Psoas muscle (tissue), 8 donors: ENCODE measurements at places on chromosomes 3 and 15. TPM values are rescaled to one million over a fixed set of nuclear protein-coding genes. Genes with fewer than 3 reads are reported as not detected.

DNA sequence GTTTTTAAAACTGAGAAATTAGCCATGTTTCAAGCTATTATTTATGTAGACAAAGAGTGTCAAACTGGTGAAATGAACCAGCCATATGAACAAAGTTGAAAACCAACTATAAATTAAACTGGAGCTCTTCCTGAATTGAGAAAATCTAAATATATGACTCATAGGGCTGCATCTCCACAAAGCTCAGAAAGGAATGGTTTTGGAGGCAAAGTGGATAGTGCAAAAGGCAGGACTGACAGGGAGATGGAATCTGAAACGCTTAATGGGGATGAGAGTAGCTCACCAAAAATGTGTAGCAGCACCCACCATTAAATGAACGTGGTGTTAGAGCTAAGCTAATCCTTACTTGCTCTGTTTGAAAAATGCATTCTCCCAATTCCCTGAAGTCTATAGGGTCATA lies 1066.0 kb downstream of the AGBL1 start:
- no peaks in the 10 kb centered on the region for H3K27me3 ChIP-seq
- no peaks in the 10 kb centered on the region for H3K4me1 ChIP-seq
- H3K4me3 ChIP-seq: no peak overlapping the region
- H3K27ac ChIP-seq: no peak overlapping the region

GRCh38 chr3:15787941-15788340 lies 9.8 kb downstream of the ANKRD28 start:
- no peaks in the 10 kb centered on the region for H3K27me3 ChIP-seq
- no peak overlapping the region for H3K4me3 ChIP-seq
- peaks cover 18% of the 10 kb centered on the region for H3K4me1 ChIP-seq

PLCB2 gene
- 1.7 TPM for total RNA-seq

- H3K36me3 ChIP-seq: no peaks in the 10 kb centered on the region
- H3K27ac ChIP-seq: no peak overlapping the region
- H3K27me3 ChIP-seq: no peaks in the 10 kb centered on the region
- no peak for DNase-seq
Measured at GRCh38 chr3:33287672-33288282, 10.5 kb downstream of the FBXL2 start.

PLA2G4F gene
- total RNA-seq: 1.9 TPM

DNA sequence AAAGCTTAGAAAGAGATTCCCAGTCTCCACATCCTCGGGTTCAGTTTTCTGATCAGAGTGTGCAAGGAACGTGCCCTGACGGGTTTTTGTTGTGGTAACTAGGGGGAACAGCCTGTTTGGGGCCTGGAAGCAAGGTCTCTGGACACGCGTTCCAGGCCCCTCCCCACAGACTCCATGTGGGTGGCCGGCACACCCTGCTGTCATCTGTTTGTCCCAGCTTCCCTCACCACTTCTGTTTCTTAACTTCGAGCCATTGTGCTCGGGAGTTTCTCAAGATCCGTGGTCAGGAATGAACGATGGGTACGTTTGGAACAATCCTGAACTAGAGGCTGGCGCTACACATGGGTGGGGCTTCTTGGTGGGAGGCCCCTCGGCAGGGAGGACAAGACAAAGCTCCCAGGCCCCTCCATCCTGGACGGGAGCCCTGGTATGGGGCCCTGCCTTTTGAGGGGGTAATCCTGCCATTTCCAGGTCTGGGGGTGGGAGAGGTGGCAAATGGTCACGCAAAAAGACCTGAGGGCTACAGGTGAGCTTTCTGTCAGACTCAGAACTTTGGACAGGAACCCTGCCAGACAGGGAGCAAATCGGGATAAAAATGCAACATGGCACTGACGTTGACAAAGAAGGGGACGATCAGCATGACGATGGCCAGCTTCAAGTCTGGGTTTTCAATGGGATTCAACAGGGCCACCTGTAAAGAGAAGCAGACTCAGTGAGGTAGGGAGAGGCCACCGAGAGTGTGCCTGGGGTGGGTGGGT lies 8.5 kb upstream of the MUSTN1 start:
- H3K27ac ChIP-seq: peak overlapping the region; percentile 97
- H3K27me3 ChIP-seq: no peaks in the 10 kb centered on the region
- no peaks in the 10 kb centered on the region for H3K36me3 ChIP-seq
- peaks cover 96% of the 10 kb centered on the region for H3K4me1 ChIP-seq

- no peaks in the 10 kb centered on the region for H3K36me3 ChIP-seq
- no peak overlapping the region for H3K4me3 ChIP-seq
- no peaks in the 10 kb centered on the region for H3K27me3 ChIP-seq
- H3K4me1 ChIP-seq: no peaks in the 10 kb centered on the region
- no peak for DNase-seq
Measured at GRCh38 chr3:181289306-181289705, 299.8 kb upstream of the DNAJC19 start.

ALDH1A2 gene
- 3.3 TPM for total RNA-seq

VEPH1 gene
- total RNA-seq: not detected

- no peaks in the 10 kb centered on the region for H3K27me3 ChIP-seq
- no peaks in the 10 kb centered on the region for H3K36me3 ChIP-seq
- H3K27ac ChIP-seq: no peak overlapping the region
- peaks cover 20% of the 10 kb centered on the region for H3K4me1 ChIP-seq
- no peak overlapping the region for H3K4me3 ChIP-seq
Measured at GRCh38 chr15:98785807-98786621, 137.7 kb downstream of the IGF1R start.

GRCh38 chr3:167110901-167111300 lies 269.2 kb downstream of the ZBBX start:
- no peaks in the 10 kb centered on the region for H3K27me3 ChIP-seq
- no peak overlapping the region for H3K4me3 ChIP-seq
- no peak for DNase-seq
- no peaks in the 10 kb centered on the region for H3K36me3 ChIP-seq
- H3K4me1 ChIP-seq: no peaks in the 10 kb centered on the region

PCLAF gene
- total RNA-seq: 0.15 TPM

DNA sequence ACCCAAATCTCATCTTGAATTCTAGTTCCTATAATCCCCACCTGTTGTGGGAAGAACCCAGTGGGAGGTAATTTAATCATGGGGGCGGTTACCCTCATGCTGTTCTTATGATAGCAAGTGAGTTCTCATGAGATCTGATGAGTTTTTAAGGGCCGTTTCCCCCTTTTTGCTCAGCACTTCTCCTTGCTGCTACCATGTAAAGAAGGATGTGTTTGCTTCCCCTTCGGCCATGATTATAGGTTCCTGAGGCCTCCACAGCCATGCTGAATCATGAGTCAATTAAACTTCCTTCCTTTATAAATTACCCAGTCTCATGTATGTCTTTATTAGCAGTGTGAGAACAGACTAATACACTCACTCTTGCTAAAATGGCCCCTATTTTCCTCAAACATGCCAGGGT lies 374.7 kb downstream of the TUSC7 start:
- DNase-seq: no peak
- no peaks in the 10 kb centered on the region for H3K4me1 ChIP-seq
- no peak overlapping the region for H3K4me3 ChIP-seq
- H3K36me3 ChIP-seq: no peaks in the 10 kb centered on the region

FSD2 gene
- 10.3 TPM for total RNA-seq

DNA sequence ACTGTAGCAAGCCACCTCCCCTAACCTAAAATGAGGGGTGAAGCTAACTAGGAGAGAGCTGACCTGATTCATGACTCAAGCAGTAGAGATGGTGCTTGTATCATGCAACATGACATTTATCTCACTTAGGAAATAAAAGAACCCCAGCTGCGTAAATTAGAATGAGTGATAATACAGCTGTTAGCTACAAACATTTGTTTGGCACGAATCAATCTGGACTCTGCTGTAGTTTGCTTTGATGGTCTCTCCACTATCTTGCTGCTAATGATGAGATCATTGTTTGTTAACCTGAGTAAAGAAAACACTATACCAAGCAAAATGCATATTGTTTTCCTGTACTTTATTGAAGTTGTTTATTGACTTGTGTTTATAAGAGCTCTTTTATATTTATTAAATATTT lies 92.6 kb downstream of the ALDH1A2 start:
- H3K27ac ChIP-seq: no peak overlapping the region
- no peaks in the 10 kb centered on the region for H3K36me3 ChIP-seq
- DNase-seq: no peak
- no peaks in the 10 kb centered on the region for H3K27me3 ChIP-seq
- H3K4me3 ChIP-seq: no peak overlapping the region
- no peaks in the 10 kb centered on the region for H3K4me1 ChIP-seq

DNA sequence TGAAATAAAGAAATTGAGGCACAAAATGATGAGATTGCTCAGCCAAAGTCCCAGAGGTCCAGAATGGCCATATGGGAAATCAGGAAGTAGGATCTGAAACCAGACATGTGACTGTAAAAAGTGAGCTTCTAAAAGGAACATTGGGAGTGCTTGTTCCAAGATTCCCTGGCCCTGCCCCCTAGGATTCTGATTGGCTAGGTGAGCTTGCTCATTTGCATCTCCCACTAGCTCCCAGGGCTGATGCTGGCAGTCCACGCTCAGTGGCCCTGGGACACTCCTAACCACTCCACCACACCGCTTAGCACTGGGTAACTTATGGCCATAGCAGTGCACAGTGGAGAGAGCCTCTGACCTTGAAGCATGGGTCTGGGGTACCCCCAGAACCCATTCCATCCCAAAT lies 326.7 kb downstream of the NTRK3 start:
- no peaks in the 10 kb centered on the region for H3K4me1 ChIP-seq
- no peak overlapping the region for H3K4me3 ChIP-seq
- no peaks in the 10 kb centered on the region for H3K36me3 ChIP-seq

- no peak for DNase-seq
- peaks cover 27% of the 10 kb centered on the region for H3K4me1 ChIP-seq
- H3K4me3 ChIP-seq: no peak overlapping the region
- H3K36me3 ChIP-seq: peaks cover 11% of the 10 kb centered on the region
Measured at GRCh38 chr3:17155951-17156350, 271.2 kb downstream of the PLCL2 start.

GRCh38 chr15:39238443-39238842 lies 342.4 kb upstream of the THBS1 start:
- H3K27me3 ChIP-seq: no peaks in the 10 kb centered on the region
- H3K27ac ChIP-seq: no peak overlapping the region
- no peaks in the 10 kb centered on the region for H3K4me1 ChIP-seq
- H3K4me3 ChIP-seq: no peak overlapping the region
- no peaks in the 10 kb centered on the region for H3K36me3 ChIP-seq

- H3K4me1 ChIP-seq: no peaks in the 10 kb centered on the region
- no peaks in the 10 kb centered on the region for H3K36me3 ChIP-seq
- no peak overlapping the region for H3K27ac ChIP-seq
- no peak for DNase-seq
Measured at GRCh38 chr3:175763948-175764347, 904.8 kb downstream of the NAALADL2 start.

CYP8B1 gene
- total RNA-seq: not detected

- H3K27me3 ChIP-seq: no peaks in the 10 kb centered on the region
- H3K27ac ChIP-seq: no peak overlapping the region
- no peak overlapping the region for H3K4me3 ChIP-seq
- peak; percentile 42 for DNase-seq
- H3K36me3 ChIP-seq: no peaks in the 10 kb centered on the region
Measured at GRCh38 chr15:85282504-85283115, 97.8 kb upstream of the AKAP13 start.

- no peaks in the 10 kb centered on the region for H3K36me3 ChIP-seq
- DNase-seq: no peak
- peaks cover 10% of the 10 kb centered on the region for H3K4me1 ChIP-seq
- peak overlapping the region; percentile 26 for H3K27ac ChIP-seq
Measured at GRCh38 chr3:124078953-124079911, 87.3 kb upstream of the ROPN1 start.

DHFR2 gene
- 0.89 TPM for total RNA-seq

DNA sequence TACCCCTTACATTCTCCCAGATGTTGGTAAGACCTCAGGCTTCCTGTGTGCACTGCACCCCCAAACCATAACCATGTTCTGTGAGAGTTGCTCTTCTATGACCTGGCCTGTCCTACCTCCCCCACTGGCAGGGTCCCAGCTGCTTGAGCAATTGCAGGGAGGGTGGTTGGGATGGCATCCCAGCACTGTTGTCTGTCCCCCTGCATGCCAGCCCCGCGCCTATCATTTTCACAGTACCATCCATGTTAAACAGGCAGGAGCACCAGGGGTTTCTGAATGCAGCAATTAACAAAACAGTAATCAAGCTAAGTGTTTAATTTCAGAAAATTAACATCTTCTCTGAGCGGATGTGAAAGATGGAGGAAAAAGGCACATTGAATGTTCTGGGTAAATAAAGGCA lies 345.5 kb downstream of the EPHB1 start:
- no peak overlapping the region for H3K4me3 ChIP-seq
- peaks cover 21% of the 10 kb centered on the region for H3K4me1 ChIP-seq
- H3K27ac ChIP-seq: no peak overlapping the region

DNA sequence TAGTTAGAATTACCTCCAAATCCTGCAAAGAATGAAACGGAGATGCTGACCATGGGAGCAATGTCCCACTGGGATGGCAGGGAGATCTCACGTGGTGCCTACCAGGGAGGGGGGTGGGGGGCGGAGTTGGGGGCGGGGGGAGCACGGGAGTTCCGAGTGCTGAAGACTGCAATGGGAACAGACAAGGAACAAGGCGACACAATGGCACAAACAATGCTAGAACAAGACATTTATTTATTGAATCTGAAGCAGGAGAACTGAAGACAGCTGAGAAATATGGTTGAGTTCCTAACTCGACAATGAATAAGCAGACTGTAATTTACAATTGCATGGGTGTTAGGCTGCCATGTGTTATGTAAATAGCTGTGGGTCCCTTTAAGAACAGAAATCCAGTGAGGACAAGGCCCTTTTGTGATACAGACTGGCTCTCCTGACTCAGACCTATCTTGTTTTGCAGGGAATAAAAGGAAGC lies 91.2 kb downstream of the AQP9 start:
- no peaks in the 10 kb centered on the region for H3K27me3 ChIP-seq
- DNase-seq: no peak
- peak overlapping the region; percentile 17 for H3K4me3 ChIP-seq
- H3K36me3 ChIP-seq: no peaks in the 10 kb centered on the region
- peak overlapping the region; percentile 86 for H3K27ac ChIP-seq
- H3K4me1 ChIP-seq: peaks cover 29% of the 10 kb centered on the region

- H3K27me3 ChIP-seq: no peaks in the 10 kb centered on the region
- no peak overlapping the region for H3K27ac ChIP-seq
Measured at GRCh38 chr15:94105760-94106159, 125.6 kb upstream of the MCTP2 start.

DNA sequence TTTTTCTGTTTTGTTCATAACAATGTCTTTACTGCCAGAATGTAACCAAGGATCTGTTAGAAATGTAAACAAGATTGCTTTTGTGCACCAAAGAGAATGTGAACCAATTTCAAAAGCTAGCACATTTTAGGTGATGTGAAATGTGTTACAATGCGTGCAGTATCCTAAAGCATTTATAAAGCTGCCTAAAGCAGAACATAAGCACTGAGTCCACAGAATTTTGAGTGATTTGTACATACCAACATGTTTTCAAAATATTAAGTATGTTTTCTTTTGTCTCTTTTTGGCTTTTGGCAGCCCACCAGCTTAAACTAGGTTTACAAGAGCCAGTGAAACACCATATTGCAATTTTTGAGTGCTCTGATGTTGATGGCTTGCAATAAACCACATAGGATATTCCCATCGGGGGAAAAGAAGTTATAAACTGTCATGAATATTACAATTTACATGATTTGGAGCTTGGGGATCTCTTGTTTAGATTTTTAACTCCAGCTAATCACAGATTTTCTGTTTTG lies 364.0 kb downstream of the ZIC1 start:
- no peak overlapping the region for H3K27ac ChIP-seq
- no peaks in the 10 kb centered on the region for H3K36me3 ChIP-seq
- H3K27me3 ChIP-seq: no peaks in the 10 kb centered on the region
- DNase-seq: no peak
- no peak overlapping the region for H3K4me3 ChIP-seq
- no peaks in the 10 kb centered on the region for H3K4me1 ChIP-seq

- DNase-seq: no peak
- no peak overlapping the region for H3K4me3 ChIP-seq
- H3K36me3 ChIP-seq: no peaks in the 10 kb centered on the region
- H3K27ac ChIP-seq: no peak overlapping the region
- no peaks in the 10 kb centered on the region for H3K4me1 ChIP-seq
Measured at GRCh38 chr15:100580414-100580813, 21.6 kb downstream of the LINS1 start.

TMEM39A gene
- total RNA-seq: 8.7 TPM

EIF3J gene
- 182 TPM for total RNA-seq
